ENCODE measurements at places on chromosomes 4 and X.
A peak's percentile ranks its signal among the peaks of the same experiment; 100 is the strongest.

DNA sequence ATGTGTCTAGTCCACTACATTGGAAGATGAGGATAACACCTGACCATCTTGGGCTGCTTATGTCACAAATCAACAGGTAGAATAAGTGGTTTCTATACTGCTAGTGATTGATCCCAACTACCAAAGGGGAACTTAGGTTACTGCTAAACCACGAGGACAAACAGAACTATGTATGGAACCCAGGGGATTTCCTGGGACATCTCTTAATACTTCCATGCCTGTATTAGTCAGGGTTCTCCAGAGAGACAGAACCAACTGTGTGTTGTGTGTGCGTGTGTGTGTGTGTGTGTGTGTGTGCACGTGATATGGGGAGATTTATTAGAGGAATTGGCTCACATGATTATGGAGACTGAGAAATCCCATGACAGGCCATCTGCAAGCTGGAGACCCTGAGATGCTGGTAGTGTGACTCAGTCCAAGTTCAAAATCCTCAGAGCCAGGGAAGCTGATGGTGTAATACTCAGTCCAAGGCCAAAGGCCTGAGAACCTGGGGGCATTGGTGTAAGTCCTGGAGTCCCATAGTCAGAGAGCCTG, 16.2 kb upstream of the AFF1 start:
- no peak for DNase-seq

DNA sequence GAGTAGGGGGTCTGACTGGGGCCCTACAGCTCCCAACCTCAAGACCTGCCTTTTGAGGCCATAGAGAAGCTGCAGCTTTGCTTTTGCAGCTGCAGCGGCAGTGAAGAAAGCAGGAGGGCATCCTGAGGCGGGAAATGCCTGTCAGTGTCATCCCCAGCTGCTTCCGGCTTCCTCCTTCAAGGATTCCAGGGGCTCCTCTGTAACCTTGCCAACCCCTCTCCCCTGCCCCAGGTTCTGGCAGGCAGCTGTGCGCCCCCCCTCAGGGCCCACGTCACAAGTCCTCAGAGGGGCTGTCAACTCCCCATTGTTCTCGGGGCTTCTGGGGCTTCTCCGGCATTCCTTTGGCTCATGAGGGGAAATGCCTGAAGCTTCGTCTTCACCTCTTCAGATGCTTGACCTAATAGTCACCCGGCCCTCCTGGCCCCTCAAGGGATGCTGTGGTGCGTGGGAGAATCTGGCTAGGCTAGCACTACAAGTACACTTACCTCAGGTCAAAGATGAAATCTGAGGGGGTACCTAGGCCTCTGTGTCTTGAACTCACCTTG, 31.9 kb downstream of the APLN start:
- no peak for DNase-seq

DNA sequence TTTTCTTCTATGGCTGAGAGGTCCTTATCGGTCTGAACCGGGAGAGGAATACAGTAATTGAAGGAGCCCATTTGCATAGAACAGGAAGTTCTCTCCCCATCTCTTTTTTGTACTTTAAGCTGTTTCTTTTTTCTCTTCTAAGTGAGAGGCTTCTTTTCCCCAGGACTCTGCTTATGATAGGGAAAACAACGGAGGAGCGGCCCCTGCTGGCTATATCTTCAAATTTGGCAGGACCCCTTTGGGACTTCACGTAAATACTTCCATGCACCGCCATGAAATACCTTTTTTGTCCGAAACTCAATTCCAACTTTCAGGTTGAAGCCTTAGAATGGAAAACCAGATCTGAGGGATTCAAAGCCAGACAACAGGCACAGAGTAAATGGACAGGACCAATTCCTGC, 1153.0 kb upstream of the INTU start:
- no peak for DNase-seq

- peak; percentile 20 for DNase-seq
These were observed 119.7 kb downstream of the PCDH7 start for GRCh38 chr4:30839583-30840520.

DNA sequence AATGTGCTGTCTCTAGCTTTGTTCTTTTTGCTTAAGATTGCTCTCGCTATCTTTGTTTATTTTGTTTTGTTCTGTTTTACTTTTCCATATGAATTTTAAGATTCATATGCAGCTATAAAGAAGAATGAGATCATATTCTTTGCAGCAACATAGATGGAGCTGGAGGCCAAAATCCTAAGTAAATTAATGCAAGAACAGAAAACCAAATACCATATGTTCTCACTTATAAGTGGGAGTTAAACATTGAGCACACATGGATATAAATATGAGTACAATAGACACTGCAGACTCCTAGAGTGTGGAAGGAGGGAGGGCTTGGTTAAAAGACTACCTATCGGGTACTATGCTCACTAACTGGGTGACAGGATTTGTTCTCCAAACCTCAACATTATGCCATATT, 237.8 kb downstream of the TRAM1L1 start:
- DNase-seq = no peak

- DNase-seq = no peak
These were observed 66.1 kb downstream of the CCKAR start for GRCh38 chr4:26424153-26424552.

- peak; percentile 69 for DNase-seq
These were observed 126.0 kb upstream of the ENPP6 start for GRCh38 chr4:184343502-184344177.
